Substantia nigra (tissue), 51 donors: ENCODE measurements at places on chromosomes 1 and 21.
A peak's percentile ranks its signal among the peaks of the same experiment; 100 is the strongest.

GRCh38 chr1:212127221-212127620 is 91.7 kb downstream of the DTL start:
- no peak for DNase-seq

DNA sequence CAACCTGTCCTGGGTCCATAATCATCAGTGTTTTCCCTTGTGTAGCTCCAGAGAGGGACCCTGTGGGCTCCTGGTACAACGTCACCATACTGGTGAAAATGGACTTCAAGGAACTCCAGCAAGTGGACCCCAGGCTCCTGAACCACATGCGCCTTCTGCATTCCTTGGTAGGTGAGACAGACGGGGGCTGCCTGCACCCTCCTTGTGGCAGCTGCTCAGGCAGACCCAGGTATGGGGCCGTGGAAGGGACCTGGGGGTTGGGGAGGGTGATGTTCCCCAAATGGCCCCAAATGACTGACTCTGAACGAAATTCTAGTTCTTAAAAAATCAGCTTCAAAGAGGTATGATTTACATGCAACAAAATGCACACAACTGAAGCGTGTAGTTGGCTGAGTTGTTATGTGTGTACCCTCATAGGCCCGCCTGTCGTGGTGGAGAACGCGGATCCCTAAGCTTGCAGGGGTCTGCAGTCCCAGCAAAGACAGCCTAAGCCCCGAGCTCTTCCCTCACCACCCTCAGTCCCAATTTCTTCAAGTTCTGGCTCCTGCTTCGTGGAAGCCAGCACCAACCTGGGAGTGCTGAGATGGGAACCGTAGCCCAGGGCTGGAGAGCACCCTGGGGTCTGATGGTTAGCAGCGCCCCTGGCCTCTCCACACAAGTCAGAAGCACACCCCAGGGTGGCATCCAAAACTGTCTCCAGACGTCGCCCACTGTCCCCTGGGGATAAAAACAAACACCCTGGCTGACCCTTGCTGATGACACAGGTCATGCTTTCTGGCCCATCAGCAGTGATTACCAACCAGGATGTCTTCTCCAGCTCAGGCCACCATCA is 14.3 kb downstream of the UMODL1 start:
- no peak for DNase-seq

GRCh38 chr1:82879701-82880305 is 1079.1 kb downstream of the ADGRL2 start:
- DNase-seq: no peak

DNA sequence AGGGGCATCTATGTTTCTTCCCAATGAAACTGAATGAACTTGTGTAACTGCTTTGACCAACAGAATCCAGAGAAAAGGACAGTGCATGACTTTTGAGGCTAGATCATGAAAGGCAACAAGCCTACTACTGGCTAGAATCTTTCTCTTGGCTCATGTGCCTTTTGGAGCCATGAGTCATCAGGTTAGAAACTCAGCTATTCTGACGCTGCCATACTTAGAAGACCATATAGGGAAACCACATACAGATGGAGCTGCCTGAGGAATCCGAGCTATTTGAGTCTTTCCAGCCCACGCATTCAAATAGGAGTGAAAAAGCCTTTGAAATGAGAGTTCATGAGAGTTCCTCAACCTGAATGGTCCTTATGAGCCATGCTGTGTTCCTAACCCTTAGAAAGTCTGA is 738.5 kb upstream of the CHRM3 start:
- no peak for DNase-seq

- no peak for DNase-seq
These were observed 17.5 kb downstream of the NKAIN1 start for GRCh38 chr1:31222176-31222575.

- no peak for DNase-seq
These were observed 49.4 kb downstream of the LEPR start for GRCh38 chr1:65469889-65470340.

GRCh38 chr1:82399093-82399492 is 598.4 kb downstream of the ADGRL2 start:
- DNase-seq: no peak

DNA sequence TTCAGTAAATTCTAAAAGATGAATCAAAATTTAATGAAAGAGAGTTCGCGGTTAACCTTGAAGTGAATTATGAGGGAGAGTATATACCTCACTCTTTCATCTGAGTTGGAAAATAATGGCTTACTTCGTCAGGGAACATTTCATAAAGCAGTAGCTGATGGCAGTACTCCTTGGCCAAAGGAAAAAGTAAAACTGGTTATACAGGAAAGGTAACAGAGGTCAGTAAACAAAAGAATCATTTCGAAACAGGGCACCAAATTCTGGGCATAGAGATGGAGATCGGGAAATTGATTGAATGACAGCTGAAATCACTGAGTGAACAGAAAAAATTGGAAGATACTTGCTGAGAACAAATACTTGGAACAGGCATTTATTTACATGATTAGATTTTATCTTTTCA is 199.0 kb downstream of the OLFM3 start:
- no peak for DNase-seq

GRCh38 chr1:159951551-159951950 is 2.5 kb downstream of the SLAMF9 start:
- DNase-seq: no peak

DNA sequence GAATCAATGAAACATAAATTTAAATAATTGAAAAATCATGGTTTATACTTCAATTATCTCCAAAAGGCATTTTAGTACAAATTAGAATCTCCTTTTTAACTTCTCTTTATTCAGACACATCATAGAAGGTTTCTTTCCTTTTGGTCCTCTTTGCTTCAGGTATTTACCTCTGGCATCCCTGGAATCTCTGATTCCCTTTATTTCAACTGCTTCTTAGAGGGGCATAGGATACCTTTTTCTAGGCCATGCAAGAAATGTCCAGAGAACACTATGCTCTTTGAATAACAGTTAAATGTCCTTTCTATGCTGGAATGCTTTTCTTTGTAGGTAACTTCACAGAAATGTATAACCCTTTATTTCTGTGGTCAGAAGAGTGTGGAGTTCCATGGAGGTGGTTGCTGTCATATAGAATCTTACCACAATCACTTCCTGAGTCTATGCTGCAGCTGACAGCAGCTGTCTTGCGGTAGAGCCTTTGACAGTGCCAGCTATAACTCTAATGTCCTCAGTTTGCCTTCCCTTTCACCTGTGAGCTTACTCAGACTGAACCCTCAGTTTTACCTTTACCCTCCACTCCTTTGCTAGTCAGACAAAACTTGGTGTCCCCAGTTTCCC is 8.6 kb downstream of the LAMC2 start:
- no peak for DNase-seq

DNA sequence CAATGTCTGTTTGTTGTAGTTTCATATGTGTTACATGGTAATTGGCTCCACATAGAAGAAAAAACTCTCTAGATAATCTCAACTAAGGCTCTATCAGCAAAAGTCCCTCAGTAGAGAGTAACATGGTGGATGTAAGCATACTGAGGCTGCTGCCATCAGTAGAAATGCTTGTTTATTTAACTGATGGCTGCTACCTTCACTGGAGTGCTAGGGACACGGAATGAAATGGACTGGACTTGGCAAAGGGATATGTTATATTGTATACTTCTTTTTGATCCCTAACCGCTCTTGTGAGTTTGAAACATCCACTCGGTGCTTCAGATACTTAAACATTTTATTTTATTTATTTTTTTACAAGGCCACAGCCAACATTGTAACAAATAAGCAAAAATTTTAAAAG is 143.0 kb downstream of the ZNF281 start:
- DNase-seq: no peak

DNA sequence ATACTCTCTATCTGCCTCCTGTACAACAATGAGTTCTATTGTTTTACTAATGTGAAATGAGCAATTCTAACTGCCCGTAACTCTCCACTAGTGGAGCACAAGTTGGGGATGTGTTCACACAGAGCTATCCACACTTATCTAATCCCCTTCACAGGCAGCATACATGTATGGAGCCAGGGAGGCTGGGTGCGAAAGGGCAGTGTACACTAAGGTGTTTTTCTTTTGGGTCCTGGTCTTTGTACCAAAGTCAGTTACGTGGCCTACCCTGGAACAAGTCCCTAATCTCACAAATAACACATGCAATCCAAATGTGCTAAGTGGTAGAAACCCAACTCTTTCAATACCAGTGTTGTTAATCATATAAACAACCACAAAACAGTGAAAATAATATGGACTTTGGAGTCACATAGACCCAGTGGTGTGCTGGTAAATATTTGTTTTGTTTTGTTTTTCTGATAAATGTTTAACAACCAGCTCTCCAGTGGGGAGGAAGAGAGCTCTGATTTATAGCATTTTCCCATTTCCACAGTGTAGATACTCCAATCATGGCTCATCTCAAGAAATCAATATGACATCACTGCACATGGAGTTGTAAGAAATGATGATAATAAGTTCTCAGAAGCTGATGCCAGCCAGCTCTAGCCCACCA is 319.9 kb upstream of the DUSP10 start:
- no peak for DNase-seq

DNA sequence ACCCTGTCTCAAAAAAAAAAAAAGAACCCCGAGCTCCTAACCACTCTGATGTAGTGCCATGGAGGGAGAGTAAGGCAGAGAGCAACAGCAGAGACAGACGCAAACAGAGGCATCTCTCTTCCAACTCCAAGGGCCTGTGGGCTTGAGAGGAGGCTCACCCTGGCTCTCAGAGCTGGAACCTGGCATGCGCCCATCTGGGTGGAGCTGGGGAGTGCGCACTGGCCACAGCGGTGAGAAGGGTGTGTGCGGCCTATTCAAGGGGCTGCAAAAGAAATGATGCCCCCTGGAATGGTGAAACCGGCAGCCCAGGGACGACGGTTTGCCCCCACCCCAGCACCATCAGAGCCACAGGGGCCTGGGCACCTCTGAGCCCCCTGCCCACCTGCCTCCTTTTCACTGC is 17.6 kb downstream of the COL8A2 start:
- no peak for DNase-seq

DNA sequence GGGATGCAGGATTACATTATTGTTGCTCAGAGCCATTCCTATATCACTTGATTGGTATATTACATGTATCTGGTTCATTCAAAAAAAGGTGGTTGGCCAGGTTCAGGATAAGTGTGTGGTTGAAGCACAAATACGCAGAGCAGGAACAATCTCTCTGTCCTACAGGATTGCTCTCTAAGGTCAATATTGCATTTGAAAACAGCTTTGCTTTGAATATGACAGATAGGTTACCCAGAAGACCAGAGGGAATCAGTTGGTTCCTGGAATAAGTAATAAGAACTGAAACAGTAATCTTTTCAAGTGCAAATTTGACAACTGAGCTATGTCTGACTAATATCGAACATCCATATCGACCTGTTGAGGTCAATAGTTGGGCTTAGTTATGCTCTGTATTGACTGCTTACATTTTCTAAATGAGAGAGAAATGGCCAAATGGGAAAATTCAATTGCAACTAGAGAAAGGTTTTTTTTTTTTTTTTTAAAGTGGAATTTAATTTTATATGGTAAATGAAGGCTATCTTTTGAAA is 176.8 kb downstream of the ATP6V1G3 start:
- DNase-seq: no peak

DNA sequence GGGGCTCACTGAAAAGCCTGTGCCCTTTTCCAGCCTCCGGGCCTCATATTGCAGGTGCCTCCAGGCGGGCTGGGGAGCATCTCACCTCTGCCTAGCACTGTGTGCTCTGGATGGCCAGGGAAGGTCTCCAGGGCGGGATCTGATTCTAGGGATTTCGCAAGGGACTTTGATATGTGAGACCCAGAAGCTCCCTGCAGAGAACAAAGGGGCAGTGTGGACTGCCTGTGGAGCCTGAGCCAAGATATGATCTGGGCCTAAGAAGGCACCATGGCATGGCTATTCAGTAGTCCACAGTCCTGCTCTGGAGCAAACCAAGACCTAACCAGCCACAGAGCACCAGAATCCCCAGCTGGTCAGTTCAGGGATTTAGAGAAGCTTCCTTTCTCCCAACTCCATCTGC is 157.2 kb downstream of the ST6GALNAC5 start:
- DNase-seq: no peak

GRCh38 chr1:197733324-197733723 is 42.0 kb downstream of the DENND1B start:
- peak; percentile 1 for DNase-seq

GRCh38 chr1:215421744-215422143 is 145.4 kb upstream of the KCTD3 start:
- no peak for DNase-seq

GRCh38 chr21:35648512-35648911 is 411.8 kb downstream of the SETD4 start:
- no peak for DNase-seq

DNA sequence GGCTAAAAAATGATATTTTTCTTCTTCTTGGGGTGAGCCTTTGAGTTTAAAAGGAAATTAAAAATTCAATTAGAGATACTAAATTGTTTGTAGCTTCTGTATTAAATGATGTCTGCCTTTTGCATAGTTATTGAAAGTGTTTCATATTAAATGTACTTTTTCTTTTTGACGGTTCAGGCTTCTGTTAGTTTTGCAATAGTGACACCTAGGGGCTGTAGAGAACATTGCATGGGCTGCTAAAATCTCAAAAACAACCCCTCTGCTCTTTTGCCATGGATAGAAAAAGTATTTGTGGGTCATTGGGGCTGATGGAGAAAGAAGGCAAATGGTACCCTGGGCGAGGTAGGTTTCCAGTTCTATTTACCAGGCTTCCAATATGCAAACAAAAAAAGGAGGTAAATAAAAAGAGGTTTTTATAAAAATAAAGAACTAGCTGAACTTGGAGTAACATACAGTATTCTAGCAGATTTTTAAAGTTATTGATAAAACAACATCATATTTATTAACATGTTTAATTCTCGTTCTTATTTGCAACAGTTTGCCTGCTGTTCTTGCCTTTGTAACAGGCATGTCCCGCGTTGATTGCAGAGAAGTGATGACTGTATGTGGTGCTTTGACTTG is 115.4 kb upstream of the HOOK1 start:
- DNase-seq: no peak

DNA sequence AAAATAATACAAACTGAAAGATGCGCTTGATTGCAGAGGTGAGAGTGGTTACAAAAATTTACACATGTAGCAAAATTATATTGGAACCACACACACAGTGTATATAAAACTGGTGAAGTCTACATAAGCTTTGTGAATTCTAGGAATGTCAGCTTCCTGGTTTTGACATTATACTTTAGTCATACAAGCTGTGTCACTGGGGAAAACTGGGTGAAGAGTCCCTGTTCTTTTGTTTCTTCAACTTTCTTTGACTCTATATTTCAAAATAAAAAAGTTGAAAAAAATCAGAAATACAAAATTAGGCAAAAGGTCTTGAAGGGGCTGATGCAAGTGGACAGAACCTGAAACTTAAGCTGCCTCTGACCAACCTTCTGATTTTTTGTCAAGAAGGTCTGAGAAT is 3.0 kb downstream of the C1QC start:
- no peak for DNase-seq

DNA sequence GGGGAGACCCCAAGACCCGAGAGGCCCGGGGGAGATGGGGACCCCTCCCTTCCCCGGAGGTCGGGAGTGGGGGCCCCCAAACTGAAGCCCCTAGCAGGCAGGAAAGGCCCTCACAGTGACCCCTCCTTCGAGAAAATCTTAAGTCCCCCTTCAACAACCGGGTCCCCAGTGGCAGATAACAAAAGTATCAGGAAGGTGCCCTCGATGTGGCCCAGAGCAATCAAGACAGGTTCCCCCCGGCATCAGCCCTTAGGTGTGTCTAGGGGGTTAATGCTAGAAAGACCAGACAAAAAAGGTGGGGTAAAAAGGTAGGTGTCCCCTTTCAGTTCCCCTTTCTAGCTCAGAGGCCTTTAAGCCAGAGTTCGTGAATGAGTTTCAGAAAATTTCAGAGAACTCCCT is 282 bp upstream of the ECE1 start:
- DNase-seq: no peak
